ENCODE measurements at places on chromosomes 6 and 20. TPM values are rescaled to one million over a fixed set of nuclear protein-coding genes. Genes with fewer than 3 reads are reported as not detected.

GRCh38 chr6:90411292-90411781 lies 114.7 kb upstream of the BACH2 start:
- no peak for DNase-seq

DNA sequence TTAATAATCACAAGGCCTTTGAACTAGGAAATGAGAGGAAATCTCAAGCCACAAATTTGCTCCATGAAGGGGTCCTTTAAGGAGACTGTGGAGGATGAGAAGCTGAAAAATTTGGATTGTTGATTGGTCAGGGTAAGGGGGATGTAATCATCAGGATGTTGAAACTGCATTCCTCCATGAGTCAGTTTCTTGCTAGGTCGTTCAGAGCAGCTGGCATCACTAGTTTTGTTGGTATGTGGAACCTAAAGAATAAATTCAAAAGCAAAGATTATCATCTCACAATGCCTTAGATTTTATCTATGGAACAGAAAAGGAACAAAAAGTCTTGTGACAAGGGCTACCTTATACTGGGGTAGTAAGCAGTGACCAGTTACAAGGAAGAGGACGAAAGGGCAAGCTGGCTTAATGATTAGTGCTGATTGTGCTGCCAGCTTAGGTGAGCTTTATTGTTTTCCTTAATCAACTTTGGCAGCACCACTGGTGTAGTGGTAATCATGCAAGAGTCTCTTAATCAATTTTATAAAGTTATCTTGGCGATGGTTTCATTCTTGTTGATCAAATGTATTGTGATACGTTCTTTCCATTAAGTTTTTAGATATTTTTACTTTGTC lies 36.6 kb downstream of the CRISP2 start:
- DNase-seq, result no peak

DNA sequence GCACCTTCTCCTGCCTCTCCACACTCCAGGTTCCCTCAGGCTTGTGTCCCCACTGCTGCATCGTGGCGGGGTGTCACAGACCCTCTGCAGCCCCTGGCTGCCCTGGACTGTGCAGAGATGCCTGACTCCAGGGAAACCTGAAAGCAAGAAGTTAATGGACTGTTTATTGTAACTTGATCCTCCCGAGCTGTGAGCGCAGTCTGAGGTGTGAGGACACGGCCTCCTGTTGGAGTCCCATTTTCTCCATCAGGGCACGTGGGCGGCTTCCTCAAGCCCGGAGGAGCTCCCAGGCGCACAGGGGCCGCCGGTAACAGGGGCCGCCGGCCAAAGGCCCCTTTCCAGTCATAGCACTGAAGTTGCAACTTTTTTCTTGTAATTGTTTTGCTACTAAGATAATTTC lies 16.9 kb downstream of the RBM38 start:
- DNase-seq, result no peak

DNA sequence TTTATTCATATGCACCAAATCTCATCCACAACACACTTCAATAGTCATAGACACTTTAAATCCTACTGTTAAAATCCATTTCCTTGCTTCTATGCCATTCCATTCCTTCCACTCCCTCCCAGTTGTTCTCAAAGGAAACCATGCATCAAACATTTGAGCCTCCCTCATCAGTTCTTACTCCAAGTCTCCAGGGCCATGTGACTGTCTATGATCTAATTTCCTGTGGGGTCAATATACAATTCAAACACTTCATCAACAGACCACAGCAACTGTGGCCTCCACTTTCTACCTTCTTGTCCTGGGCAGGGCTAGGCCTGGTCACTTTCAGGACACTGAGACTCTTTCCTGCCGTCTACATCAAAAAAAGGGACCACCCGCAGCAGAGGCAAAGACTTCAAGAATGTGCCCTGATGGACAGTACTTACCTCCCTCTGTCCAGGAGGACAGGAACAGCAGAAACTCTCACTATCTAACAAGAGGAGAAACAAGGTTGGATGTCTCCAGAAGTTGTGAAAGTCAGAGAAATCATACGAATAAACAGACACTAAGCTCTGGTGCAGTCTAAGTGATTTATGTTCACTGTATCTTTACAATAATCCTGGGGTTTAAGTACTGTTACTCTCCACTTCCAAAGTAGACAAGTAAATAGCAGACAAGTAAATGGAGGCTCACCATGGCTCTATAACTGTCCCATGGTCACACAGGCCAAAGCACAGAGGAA lies 160.2 kb downstream of the QRSL1 start:
- no peak for DNase-seq

DNA sequence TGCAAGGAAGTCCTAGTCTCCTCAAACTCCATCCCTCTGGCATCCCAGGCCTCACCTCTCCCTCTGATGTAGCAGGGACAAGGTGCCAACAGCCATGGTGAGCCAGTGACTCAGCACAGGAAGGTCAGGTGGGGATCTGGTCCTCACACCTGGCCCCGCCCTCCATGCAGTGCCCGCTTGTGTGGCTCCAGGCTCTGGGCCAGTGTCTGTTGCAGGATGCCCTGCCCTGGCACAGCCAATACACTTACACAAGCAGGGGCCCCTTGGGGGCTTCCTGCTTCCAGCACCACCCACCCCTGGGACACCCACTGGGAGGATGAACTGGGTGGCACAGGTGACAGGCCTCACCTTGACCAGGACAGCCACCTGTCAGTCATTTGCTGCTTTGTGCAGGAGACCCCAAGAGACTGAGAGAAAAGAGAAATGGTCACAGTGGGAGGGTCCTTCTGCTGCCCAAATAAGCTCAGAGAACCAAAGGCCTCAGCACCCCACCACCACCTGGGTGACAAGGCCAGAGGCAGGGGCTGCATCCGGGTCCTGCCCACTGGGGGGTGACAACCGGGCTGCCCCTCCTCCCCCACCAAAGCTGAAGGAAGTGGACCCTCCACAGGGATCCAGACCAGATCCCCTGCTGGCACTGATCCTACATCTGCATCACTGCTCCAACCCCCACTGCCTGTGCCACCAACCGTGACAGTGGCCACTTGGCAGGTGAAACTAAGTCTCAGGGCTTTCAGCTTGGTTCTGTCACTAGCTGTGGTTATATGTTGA lies 658.8 kb upstream of the DEFB115 start:
- DNase-seq, result no peak

GRCh38 chr6:127570739-127571389 lies 6.1 kb upstream of the C6orf58 start:
- no peak for DNase-seq

GRCh38 chr6:36029464-36029863 lies 1.9 kb downstream of the MAPK14 start:
- no peak for DNase-seq

DNA sequence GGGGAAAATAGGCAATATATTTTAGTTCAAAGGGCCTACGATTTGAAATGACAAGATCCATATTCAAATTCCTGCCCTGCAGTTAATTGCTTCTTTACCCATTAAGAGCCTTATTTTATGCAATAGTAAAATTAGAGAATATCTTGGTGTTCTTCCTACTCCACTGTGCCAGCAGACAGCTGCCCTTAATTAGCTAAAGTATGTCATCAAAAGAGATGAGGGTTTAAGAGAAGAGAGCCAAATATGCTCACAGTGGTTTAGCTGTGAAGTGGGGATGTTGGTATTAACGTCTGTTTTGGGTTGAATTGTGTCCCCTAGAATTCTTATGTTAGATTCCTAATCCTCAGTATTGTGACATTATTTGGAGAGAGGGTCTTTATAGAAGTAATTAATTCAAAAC lies 148.1 kb downstream of the MOXD1 start:
- no peak for DNase-seq

DNA sequence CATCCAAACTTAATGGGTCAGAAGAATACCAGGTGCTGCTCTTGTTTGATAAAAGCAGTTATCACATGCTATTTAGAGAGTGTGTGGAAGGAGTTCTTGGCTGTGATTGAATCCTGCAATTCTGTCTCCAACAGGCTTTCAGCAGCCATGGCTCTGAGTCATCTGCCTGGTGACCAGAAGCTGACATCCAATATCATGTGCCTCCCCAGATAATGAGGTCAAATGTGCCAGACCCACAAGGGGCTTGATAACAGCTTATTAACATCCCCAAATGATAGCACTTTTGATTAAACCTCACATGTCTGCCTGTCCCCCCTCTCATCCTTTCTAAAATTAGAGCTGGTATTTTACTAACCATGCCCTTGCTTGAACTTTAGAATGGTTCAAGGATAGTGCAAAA lies 175.7 kb upstream of the PLN start:
- no peak for DNase-seq

DNA sequence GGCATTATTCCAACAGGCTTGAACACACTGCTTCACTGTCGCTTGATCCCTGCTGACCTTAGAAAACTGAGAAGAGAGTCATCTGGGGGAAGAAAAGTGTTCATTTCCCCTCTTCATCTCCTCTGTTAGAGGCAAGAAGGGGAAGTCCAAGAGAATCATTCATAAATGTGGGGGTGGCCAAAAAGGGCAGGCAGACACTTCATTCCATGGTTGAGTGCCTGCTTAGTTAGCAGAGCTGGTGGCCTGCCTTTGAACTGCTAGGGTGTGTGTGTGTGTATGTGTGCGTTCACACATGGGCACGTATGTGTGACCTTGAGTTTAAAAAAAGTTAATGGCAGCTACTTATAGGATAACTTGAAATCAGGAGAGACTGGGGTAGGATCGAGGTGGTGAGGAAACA lies 39.4 kb upstream of the RFPL4B start:
- DNase-seq, result no peak

DNA sequence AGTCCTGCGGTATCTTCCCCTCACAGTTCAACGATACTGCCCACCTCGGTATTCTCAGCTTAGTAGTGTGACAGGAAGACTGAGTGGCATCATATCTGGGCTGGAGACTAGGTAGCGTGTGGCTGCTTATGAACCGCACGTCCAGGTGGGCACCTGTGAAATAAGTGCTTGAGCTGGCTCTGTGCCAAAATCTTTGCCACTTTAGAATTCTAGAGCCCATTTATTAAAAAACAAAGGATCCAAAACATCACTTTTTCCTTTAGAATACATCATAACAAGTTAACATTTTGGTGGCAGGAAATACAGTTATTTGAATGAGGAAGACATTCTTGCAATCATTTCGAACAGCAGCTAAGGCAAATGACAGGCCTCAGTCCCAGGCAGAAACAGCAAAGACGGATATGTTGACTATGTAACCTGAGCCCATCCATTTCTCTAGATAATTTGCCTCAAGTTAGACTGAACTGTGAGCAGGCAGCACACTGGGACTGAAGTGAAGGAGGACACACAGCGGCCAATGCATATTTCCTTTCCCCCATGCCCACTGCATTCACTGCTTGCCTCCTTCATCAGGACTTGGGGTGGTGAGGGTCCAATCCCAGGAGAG lies 136.6 kb downstream of the GMDS start:
- DNase-seq, result no peak

DNA sequence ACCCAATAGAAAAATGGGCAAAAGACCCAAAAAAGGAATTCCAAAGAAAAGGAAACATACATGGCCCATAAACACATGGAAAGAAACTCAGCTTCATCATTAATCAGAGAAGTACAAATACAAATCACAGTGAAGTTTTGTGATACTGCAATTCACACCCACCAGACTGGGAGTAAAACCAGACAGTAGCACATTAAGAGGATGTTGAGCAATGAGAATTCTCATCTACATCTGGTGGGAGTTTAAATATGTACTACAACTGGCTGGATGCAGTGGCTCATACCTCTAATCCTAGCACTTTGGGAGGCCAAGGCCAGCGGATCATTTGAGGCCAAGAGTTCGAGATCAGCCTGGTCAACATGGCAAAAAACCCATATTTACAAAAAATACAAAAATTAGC lies 125.7 kb upstream of the PHACTR1 start:
- DNase-seq, result no peak

GRCh38 chr6:147322299-147323162 lies 118.3 kb downstream of the STXBP5 start:
- no peak for DNase-seq

DNA sequence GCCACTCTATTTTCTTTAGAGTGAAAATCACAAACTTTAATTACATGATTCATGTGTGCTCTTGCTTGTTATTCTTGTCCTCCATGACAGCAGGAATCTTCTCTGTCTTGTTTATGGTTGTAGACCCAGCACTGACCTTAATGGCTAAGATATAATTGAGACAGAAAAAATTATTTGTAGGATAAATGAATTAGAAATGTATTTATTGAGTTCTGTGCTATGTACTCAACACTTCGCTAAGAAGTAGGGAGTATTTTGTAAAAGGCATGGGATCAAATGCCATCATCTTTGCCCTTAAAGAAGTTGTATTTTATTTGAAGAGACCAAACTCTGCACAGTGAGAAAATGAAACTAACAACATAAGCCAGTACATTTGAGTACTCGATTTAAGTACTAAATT lies 71.2 kb downstream of the CBLN4 start:
- no peak for DNase-seq

- DNase-seq, result no peak
These were observed 87.4 kb downstream of the GJA1 start for GRCh38 chr6:121522771-121523386.

DNA sequence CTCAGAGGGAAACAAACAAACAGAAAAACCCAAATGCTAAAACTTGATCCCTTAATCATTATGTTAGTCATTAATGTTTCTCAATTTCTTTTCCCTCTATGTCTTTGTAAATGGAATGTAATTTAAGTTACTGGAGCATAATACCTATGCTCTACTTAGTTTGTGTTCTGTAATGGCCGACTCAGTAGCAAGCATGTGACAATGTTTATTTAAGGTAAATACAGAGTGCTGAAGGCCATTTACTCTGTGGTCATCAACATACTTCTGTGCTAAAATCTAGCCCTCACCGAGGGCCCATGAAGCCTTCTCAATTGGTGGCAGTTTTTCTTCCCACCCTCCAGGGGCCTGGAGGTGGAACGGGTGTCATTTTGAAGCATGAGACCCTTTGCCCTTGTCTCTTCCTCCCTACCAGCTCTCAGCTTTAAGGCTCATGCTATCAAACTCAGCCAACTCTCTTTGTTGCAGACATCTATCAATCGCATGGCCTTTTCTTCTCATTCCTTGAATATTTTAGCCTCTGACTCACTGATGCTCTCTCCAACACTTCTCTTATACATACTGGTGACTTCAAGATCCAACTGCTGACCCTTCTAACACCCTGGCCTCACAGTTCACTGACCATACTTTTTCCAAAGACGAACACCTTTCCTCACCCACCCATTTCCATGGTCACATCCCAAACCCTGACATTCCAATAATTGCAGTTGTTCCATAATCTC lies 48.2 kb downstream of the STX7 start:
- no peak for DNase-seq

DNA sequence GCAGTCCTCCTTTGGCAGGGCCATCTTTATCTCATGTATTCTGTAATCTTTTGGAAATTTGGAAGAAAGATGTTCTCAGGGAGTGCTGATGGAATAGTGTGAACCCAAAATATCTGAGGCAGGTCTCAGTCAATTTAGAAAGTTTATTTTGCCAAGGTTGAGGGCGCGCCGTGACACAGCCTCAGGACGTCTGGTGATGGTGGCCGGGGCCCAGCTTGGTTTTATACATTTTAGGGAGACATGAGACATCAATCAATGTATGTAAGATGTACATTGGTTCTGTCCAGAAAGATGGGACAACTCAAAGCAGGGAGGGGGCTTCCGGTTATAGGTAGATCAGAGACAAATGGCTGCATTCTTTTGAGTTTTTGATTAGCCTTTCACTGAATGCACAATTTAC lies 89.8 kb downstream of the ERMARD start:
- DNase-seq, result no peak

Gene TRAPPC3L
- total RNA-seq, result not detected

Gene APOBEC2
- total RNA-seq, result 0.65 TPM

Gene MROH8
- 3.9 TPM for total RNA-seq

Gene HS3ST5
- total RNA-seq, result 0.12 TPM

Gene SLCO4A1
- 72.4 TPM for total RNA-seq

Gene SPATS1
- 1.8 TPM for total RNA-seq

Gene HLA-DQB1
- total RNA-seq, result 132 TPM

Gene IL17F
- total RNA-seq, result not detected

Gene STX7
- 97.2 TPM for total RNA-seq

Gene SLC16A10
- 11.9 TPM for total RNA-seq

Gene KIF13A
- 55.2 TPM for total RNA-seq
